Parietal lobe (tissue), 2 donors: ENCODE measurements at places on chromosomes 4 and X. TPM values are rescaled to one million over a fixed set of nuclear protein-coding genes. Genes with fewer than 3 reads are reported as not detected.

TRMT10A gene
- total RNA-seq = 3.8 TPM

GAGE1 gene
- total RNA-seq = not detected

MAGEA11 gene
- total RNA-seq = not detected

DDIT4L gene
- total RNA-seq = 0.31 TPM

TAF7L gene
- 0.31 TPM for total RNA-seq

TRIM2 gene
- total RNA-seq = 900 TPM

SGCB gene
- 70.1 TPM for total RNA-seq

AWAT2 gene
- not detected for total RNA-seq

SLC10A6 gene
- total RNA-seq = not detected

GUCY1B1 gene
- 36.9 TPM for total RNA-seq

EDA gene
- total RNA-seq = 4.7 TPM

LIAS gene
- 19.7 TPM for total RNA-seq
